ENCODE measurements at places on chromosomes 13 and 19.
A peak's percentile ranks its signal among the peaks of the same experiment; 100 is the strongest.

- DNase-seq = no peak
Observed at GRCh38 chr13:95656386-95657015, 12.0 kb upstream of the DZIP1 start.

DNA sequence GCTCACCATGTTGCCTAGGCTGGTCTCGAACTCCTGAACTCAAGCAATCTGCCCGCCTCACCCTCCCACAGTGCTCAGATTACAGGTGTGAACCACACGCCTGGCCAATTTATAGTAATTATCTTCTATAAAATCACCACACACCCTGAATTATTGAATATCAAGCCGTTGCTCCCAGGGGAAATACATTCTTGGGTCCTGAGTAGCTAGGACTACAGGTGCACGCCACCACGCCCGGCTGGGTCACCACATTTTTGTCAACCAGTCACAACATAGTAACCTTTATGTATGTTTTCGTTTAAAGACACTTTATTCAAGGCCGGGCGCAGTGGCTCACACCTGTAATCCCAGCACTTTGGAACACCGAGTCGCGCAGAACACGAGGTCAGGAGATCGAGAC, 8.3 kb downstream of the CBLC start:
- no peak for DNase-seq

GRCh38 chr19:51926784-51927741, at the start of gene ZNF613:
ZNF613 (plus strand) TSS chr19:51927472; CDS start chr19:51936221, 8,749 bp downstream.
- peak; percentile 60 for DNase-seq

DNA sequence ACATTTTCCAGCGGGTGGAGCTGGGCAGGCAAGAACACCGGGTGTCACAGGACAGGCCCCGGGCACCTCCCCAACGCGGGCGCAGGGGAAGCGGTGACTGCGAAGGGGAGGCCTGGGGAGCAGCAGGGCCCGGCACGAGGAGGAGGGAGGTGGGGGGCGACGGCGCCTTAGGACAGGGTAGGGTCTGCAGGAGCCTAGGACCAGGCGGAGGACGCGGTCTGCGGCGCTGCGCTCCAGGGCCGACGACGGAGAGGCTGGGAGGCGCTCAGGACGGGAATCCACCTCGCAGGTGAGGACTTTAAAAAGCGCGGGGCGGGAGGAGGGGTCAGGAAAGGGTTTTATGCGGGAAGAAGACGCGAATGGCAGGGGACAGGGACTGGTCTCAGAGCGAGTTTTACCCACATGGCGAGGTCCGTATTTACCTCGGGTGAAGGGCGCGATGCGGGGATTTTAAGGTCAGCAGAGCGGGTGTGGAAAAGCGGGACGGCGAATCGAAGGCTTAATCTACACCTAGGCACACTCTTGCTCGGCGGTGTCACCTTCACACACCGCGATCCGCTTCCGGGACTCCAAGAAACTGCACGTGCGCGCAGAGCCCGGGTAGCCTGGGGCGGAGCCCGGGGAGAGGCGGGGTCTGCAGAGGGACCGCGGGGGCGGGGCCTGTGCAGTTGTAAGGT, 13.5 kb downstream of the ERVV-2 start:
- DNase-seq = no peak

DNA sequence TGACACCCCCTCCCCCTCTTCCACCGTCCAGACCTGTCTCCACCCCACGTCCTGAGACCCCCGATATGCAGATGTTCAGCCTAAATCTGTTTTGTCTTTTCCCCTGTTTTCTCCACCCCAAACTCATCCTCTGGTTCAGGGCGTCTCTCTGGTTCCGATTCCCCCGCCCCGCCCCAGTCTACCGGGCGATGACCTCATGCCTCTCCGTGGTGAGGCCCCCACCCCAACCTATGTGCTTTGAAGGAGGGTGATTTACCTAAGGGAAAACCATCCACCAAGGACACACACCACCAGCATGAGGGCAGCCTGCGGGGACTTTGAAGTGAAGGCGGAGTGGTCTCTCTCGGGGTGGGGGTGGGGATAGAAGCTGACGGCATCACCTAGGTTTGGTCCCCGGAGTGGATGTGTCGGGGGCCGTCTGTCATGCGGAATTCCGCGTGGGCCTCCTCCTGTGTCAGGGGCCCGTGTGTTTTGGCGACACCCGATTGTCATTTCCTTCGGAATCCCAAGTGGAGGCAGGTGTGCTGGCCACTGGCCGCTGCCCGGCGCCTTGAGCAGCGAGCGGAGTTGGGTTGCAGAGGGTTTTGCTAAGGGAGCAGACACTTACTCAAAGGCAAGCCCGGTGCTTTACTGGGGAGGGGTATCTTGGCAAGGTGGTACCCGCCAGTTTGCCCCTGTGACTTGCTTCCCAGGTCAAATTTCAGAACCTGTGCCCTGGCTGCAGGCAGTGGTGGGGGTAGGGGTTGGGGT, 1.4 kb downstream of the FZR1 start:
- peak; percentile 65 for DNase-seq
